ENCODE measurements at places on chromosomes 12 and 14.

DNA sequence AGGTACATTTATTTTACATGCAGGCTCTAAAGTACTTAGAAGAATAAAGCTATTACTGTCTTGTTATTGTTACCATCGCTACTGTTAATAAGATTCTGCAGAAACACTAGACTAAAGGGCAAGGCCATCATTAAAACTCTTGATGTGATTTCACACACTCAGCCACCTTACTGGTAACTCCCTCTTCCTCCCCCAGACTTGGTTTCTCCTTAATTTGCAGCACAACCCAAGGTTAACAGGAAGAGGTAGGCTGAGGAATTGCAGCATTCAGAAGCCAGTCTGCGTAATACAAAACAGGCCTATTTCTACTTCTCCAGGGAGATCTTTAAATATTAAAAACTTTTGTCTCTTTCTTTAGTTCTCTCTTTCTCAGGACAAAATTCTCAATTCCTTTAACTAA lies 210.3 kb downstream of the BTG1 start:
- DNase-seq: no peak

GRCh38 chr14:54177019-54177418 lies 219.8 kb upstream of the CDKN3 start:
- no peak for DNase-seq

- DNase-seq: no peak
Observed at GRCh38 chr12:11839091-11839641, 189.7 kb downstream of the ETV6 start.

GRCh38 chr12:115956236-115956635 lies 321.3 kb downstream of the MED13L start:
- DNase-seq: no peak

GRCh38 chr12:48017496-48017895 lies 13.2 kb upstream of the COL2A1 start:
- no peak for DNase-seq

DNA sequence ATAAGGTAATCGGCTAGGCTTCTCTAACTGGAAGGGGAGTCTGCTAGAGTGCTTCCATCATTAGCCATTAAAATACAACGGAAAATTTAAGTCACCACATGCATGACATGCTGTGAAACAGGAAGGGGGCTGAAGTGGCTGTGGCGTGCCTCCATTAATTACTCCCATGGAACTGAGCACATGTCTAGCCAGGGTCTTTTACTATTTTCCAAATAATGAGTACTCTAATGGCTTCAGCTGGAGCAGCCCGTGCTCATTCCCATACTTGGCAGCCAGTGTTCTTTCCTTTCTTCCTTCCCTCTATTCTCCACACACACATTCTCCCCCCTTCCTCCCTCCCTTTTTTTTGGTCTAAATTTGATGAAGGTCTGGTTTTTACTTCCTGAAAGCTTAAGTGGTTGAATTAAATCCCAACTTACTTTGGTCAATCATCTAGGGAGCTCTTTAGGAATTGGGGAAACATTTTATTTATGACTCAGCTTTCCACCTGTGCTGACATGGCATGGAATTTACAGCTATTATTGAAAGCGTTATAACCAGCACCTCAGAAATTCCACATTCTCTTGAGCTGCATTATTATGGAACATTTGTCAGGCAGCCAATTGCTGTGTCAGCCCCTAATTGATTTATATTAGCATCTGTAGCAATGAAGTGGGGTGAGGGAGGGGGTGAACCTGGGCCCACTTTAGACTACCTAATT lies 72.3 kb downstream of the LRIG3 start:
- no peak for DNase-seq

- no peak for DNase-seq
Observed at GRCh38 chr12:107275530-107275929, 182.2 kb upstream of the CRY1 start.

- no peak for DNase-seq
Observed at GRCh38 chr12:121223292-121224285, 13.7 kb downstream of the P2RX4 start.

DNA sequence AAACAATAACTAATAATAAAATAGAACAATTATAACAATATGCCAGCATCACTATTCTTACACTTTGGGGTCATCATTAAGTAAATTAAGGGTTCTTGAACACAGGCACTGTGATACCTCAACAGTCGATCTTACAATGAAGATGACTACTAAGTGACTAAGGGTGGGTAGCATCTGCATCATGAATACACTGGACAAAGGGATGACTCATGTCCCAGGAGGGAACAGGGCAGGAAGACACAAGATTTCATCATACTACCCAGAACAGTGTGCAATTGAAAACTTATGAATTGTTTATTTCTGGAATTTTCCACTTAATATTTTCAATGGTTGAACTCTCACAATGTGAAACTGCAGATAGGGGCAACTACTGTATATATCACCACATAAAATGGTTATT lies 19.7 kb downstream of the TSPAN19 start:
- DNase-seq: no peak

- DNase-seq: no peak
Observed at GRCh38 chr12:52022841-52023181, 16.1 kb downstream of the TAMALIN start.

GRCh38 chr12:48863291-48863690 lies 2.4 kb downstream of the RND1 start:
- no peak for DNase-seq

- no peak for DNase-seq
Observed at GRCh38 chr12:78156751-78157150, 326.1 kb downstream of the NAV3 start.

DNA sequence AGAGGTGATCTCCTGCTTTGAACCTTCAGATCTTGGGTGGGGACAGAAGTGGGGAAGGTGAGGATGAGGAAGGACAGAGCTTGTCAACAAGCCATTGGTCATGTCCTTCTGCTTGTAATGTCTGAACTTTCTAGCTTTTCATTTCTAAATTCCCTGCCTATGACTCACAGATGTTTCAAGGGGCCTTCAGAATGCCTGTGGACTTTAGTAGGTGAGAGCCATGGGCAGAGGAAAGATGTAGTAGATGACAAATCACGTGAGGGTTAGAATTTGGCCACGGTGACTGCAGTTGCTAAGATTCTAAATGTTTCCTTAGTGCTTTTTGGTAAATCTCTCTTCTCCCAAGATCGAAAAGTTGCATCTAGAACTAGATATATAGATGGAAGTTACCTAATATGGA lies 18.7 kb upstream of the CREBL2 start:
- DNase-seq: no peak

GRCh38 chr12:39780913-39781446 lies 161.4 kb upstream of the ABCD2 start:
- no peak for DNase-seq

GRCh38 chr14:20855652-20856291 lies 35.4 kb upstream of the RNASE3 start:
- DNase-seq: no peak

DNA sequence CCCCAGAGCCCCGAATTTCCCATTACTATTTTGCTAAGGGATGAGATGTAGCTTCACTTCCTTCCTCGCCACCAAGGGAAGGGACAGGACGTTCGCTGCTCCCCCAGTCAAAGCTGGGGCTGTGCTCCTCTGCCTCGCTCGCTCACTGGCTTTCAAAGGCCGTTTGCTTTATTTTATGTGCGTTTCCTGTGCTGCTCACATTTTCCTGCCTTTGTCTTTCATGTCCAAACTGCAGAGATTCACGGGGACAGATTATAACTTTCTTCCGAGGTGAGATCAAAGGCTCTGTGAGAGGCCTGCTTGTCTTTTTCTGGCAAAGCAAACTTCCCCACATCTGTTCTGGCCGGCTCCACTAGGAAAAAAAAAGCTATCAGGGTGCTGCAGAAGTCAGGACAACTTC lies 76.0 kb upstream of the FZD10 start:
- DNase-seq: no peak

- DNase-seq: no peak
Observed at GRCh38 chr12:115378291-115378690, 694.3 kb upstream of the TBX3 start.

DNA sequence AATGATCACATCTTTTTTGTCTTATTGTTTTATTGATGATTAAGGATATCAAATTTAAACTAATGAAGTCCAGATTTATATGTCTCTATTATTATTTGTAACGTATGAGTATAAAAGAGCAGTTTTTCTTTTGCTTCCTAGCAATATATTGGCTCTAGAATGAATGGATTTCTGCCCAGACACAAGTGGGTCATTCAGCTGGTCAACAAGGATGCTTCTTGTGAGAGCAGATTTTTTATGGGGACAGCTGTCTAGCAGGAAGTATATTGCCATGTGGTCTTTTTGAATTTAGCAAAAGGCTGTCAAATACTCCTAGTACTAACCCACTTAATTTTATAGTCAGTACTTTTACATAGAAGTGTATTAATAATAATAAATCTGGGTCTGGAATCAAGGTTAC lies 1071.1 kb upstream of the FLRT2 start:
- no peak for DNase-seq

- DNase-seq: no peak
Observed at GRCh38 chr12:106566771-106567170, 16.0 kb upstream of the RFX4 start.

- no peak for DNase-seq
Observed at GRCh38 chr14:90602088-90602687, 205.4 kb downstream of the CALM1 start.

DNA sequence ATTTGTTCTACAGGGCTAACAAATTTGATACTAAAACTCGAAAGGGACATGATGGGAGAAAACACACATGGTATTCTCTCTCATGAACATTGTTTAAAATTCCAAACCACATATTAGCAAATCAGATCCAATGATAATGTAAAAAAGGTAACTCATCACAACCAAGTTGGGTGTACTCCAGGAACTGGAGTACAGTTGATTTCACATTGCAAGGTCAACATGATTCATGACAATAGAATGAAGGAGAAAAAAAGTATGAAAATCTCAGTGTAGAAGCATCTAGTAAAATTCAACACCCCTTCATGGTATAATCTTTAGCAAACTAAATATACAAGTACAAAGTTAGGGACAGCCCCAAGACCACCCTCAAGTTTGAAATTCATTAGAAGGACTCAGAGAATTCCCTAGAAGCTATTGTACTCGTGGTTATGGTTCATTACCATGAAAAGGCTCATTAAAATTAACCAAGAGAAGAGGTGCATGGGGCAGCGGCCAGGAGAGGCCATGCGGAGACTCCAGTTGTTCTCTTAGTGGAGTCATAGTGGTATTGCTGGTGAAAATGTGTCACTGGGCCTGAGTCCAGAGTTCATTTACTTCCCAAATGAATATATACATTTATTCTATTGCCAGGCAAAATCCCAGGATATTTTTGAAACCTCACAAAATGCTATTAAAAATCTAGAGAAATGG lies 3.1 kb upstream of the CDCA4 start:
- DNase-seq: no peak

DNA sequence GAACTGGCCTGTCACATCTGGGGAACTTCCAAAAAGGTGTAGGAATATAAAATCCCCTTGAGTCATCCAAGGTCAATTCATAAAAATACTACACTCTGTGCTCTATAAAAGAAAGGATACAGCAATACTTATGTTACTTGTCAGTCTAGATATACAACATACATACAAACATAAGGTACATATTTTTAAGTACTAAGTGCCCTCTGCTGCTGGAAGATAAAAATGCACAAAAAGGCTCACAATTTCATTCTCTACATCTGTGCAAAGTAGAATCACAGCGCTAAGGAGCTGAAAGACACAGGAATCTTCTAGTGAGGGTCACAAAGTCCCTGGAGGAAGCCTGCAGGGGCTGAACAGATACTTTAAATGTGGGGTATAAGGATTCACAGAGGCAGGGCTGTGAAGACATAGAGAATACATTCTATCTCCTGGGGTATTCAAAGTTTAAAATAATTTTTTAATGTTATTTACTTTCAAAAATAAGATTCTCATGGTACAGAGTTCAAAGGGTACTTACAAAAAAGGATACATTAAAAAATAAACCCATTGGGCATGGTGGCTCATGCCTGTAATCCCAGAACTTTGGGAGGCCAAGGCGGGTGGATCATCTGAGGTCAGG lies 10.2 kb upstream of the GOLGA5 start:
- no peak for DNase-seq

GRCh38 chr12:120847814-120848213 lies 56.3 kb downstream of the SPPL3 start:
- DNase-seq: no peak

DNA sequence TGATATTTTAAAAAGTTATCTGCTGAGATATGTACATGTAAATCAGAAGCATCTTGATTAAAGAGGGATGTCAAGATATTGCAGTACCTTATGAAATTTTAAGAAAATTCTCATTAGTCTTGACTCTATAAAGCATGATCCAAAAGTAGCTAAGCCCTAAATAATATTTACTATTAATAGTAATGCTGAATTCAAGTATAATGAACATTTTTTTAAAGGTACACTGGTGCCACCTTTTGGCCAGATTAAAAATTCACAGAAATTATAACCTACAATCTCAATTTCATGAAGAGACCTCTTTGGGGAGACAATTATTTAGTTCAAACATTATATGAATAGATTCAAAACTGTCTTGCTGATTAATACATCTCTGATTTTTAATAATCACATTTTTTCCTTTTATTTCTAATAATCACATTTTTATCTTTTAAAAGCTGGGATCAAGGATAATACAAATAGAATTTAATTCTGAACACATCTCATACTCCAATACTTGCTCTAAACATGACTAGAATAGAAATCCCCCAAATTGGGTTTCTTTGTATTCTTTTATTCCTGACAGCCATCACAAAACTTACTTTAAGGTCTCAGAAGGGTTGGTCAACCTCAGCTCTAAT lies 13.4 kb downstream of the AKAP5 start:
- DNase-seq: no peak

GRCh38 chr14:71467361-71467811 lies 464.8 kb upstream of the RGS6 start:
- DNase-seq: no peak

- no peak for DNase-seq
Observed at GRCh38 chr12:77049767-77050353, 15.5 kb downstream of the E2F7 start.

- DNase-seq: no peak
Observed at GRCh38 chr12:128137140-128137539, 129.8 kb upstream of the TMEM132C start.

DNA sequence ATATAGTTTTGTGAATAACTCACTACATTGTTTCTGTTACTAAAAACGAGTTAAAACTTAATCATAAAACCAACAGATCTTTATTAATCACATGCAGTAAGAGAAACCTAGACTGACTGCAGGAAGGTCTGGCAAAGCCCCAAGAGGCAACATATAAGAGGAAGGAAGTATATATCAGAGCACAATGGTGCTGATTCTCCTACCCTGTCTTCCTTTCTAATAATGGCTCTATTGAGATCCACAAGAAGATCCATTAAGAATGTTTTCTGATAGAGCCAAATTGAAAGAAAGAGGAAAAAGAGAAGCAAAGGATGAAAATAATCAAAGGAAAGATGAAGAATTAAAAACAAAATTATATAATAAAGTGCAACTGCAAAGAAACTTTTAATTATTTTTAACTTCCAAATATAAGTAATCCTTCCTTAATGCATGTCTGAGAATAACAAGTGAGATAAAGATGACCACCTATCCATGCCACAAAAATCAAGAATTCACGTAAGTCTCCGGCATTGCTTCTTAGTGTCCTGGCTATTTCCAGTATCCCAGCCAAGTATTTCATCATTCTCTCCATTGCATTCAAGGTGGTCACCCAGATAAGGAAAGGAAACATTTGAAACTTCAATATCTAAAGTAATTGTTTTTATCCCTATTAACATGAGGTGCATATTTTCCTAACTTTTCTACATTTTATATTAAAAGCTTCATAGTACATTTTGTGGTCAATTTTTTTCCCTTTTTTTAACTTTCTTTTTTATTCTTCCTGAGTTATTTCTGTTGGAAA lies 62.2 kb downstream of the SOX5 start:
- no peak for DNase-seq

GRCh38 chr12:52870361-52871290 lies 21.8 kb upstream of the KRT78 start:
- DNase-seq: peak; percentile 71
